ENCODE measurements at places on chromosomes 11 and 22.

- peak; percentile 82 for DNase-seq
Observed at GRCh38 chr11:68843703-68844312, 2.1 kb upstream of the CPT1A start.

DNA sequence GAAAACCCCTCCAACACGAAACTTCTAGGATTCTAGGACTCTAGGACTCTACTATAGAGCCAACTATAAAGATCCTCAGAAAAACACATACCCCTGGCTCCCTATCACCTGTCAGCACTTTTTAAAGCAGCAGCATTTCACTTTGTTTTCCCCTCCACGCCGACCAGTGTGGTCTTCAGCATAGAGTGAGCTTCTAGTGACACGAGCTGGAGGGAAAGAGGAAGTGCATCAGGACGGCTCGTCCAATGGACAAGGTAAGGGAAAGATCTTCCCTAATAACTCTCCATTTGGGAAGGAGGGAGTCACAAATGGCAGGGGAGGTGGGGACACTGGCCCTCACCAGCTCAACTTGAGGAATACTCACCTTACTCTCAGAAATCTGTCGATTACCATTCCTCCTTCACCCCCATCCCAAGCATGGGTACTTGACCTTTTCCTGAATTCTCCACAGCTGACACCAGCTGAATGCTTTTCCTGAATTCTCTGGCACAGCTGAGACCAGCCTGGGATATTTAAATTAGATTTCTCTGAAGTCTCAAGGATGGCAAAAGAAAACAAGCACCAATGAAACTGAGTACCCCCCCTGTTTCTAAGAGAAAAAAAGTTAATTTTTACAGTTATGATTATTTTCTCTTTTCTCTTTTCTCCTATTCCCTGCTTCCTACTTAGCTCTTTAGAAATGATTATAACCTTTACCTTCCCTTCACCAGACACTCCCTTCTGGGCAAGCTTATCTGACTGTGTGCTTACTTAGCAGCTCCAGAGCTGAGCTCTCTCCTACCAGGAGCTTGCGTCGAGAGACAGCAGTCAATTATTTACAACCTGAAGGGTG, 33.3 kb upstream of the NNMT start:
- DNase-seq = no peak

GRCh38 chr11:46465683-46466082, 74.1 kb upstream of the CHRM4 start:
- no peak for DNase-seq

GRCh38 chr22:38774496-38775166, 18.8 kb upstream of the SUN2 start:
- no peak for DNase-seq

GRCh38 chr11:49302360-49302759, 94.0 kb upstream of the FOLH1 start:
- no peak for DNase-seq

DNA sequence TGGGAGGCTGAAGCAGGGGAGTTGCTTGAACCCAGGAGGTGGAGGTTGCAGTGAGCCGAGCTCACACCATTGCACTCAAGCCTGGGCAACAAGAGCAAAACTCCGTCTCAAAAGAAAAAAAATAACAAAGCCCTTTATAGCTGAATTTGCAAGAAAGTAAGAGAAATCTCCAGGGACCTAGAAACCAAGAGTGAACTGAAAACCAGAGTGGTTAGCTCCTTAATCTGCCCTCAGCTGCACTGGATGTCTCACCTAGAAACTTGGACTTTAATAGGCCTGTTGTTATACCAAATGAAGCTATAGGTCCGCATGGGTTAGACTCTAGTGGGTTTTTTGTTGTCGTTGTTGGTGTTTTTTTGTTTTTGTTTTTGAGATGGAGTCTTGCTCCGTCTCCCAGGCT, 4.1 kb downstream of the NEU3 start:
- DNase-seq = peak; percentile 10

- no peak for DNase-seq
Observed at GRCh38 chr11:10376061-10376460, 71.2 kb downstream of the ADM start.
